ENCODE measurements at places on chromosomes 16 and 17.
A peak's percentile ranks its signal among the peaks of the same experiment; 100 is the strongest.

DNA sequence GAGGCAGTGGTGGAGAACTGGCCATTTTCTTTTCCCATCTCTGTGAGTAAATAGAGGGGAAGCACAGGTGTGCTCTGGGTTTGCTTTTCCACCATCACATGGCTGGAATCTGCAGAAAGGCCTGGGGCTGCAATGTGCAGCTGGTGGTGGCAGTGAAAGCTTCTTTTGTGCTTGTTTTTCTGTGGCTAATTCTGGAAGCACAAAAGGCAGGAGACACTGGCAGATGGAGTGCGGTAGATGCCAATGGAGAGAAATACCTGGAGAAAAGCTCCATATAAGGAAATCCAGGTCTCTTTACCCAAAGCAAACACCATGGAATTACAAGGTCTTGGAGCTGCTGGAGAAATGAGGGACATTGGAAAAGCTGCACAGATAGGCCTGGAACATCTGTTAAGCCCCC, 146.9 kb downstream of the HAPSTR1 start:
- DNase-seq, result no peak

DNA sequence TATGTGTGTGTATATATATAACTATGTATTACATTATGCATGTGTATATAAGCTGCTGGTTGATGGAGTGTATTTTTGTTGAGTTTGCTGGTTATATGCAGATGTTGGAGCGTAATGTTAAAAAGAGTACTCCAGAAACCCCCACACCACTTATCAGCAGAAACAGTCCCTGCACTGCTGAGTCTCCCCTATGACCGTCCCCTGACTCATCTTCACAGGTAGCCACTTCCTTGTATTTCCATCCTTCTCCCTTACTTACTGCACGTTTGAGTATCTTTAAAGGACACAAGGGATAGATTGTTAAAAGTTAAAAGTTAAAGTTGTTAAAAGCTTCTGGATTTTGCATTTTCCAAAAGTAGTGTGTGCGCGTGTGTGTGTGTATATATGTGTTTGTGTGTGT, 853.9 kb upstream of the EEF2KMT start:
- no peak for DNase-seq

- DNase-seq, result no peak
Measured at GRCh38 chr16:56941092-56941491, 9.2 kb downstream of the HERPUD1 start.

- no peak for DNase-seq
Measured at GRCh38 chr17:8629371-8630226, 926 bp downstream of the MYH10 start.

DNA sequence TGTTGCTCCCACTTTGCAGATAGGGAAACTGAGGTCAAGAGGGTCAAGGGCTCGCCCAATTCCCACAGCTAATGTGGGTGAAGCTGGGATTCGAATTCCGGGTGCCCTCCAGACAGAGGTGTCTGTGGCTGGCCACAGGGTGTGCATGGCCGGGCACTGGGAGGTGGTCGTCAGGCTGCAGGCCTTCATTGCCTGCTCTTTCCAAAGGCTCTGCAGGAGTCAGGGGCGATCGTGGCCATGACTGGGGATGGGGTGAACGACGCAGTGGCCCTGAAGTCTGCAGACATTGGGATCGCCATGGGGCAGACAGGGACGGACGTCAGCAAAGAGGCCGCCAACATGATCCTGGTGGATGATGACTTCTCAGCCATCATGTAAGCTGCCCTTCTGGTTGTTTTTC, 49.8 kb downstream of the MEAK7 start:
- DNase-seq, result no peak

DNA sequence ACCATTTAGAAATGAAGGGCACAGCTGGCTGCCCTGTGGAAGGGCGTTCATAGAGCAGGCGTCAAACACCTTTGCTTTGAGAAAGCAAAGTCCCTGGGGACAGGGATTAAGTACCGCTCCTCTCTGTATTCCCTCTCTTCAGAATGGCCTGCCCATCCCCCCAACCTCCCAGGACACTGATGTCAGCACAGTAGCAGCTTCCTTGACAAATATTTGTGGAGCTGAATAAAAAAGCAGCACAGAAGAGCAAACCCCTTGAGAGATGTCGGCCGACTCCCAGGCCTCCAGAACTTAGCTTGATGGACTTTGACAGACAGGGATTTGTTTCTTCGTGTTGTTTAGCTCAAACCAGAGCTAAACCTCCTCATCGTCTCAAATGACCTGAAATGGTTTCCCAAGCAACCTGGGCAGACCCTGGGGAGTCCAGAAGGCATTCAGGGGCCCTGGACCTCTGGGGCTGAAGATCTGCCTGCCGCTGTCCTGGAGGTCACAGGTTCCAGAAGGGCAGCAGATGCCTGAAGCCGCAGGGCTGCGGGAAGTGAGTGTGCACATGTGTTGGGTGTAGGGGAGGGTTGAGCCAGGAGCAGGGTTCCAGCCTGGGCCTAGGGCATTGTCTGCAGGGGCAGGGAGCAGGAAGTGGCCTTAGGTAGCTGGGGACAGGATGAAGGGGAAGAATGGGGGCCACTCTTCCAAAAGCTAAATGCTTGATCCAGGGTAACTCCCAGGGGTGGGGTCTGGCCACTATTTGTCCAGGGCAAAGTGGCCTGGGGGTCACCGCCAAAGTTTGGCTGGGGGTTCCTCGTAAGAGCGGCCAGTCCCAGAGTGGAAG, 42.3 kb upstream of the NKD1 start:
- DNase-seq, result peak; percentile 39

DNA sequence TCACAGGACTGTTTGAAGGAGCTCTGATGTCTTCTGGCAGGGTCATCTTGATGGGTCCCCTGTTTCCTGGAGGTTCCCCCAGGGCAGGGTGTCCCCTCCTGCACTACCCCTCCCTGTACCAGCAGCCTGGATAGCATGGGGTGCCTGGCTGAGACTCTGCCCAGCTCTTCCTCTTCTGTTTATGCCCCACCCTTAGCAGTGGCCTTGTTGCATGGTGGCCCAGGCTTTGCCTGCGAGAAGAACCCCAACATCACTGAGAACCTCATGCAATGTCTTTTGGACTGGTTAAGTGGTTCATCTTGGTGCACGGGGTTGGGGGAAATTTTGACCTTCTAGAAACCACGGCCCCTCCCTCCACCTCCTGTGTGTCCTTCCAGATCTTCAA, 121.8 kb downstream of the IRX3 start:
- DNase-seq, result no peak

GRCh38 chr16:52450916-52451315, 96.0 kb downstream of the TOX3 start:
- no peak for DNase-seq

- no peak for DNase-seq
Measured at GRCh38 chr17:42975265-42975664, 4.6 kb downstream of the PTGES3L start.

- DNase-seq, result no peak
Measured at GRCh38 chr16:82660075-82660645, 33.4 kb downstream of the CDH13 start.

DNA sequence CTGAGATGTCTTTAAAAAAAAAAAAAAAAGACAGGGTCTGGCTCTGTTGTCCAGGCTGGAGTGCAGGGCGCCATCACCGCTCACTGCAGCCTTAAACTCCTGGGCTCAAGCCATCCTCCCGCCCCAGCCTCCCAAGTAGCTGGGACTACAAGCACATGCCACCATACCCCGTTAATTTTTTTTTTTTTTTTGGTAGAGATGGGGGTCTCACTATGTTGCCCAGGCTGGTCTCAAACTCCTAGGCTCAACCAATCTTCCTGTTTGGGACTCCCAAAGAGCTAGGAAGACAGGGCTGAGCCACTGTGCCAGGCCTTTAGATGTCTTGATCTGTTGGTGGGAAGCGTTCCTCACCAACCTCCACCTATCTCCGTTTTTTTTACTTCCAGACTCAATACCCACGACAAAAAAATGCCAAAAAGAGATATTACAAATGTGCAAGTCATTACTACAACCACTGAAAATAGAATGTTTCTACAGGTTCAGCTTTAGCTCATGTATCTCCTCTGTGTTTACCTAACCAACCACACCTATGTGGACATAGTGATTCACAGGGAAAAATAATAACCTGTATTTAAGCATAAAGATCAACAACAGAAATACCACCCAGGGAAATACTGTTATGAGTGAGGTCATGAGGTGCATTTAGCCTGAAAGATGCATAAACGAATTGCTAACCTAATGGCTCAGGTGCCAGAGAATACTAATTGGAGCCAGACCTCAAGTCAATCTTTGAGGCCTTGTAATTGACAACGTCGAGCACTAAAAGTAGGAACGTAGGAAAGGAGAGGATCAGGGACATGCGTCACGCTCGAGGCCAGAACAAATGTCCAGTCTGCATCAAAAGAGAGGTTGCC, 22.6 kb downstream of the NACA2 start:
- no peak for DNase-seq

GRCh38 chr16:76193906-76194615, 83.1 kb upstream of the CNTNAP4 start:
- no peak for DNase-seq

DNA sequence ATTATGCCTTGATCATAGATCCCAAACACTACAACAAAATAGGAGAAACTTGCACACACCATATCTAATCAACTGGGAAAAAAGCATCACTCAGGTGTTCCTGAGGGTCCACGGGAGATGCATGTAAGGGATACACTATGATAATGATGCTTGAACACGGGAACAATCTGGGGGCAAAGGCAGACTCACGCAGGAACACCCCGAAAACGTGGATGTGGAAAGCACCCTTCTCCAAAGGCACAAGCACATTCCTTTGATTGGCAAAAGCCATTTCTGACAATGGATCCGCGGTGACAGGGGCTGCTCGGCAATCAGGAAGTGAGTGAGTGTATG, 1.3 kb downstream of the ZNF652 start:
- DNase-seq, result no peak

DNA sequence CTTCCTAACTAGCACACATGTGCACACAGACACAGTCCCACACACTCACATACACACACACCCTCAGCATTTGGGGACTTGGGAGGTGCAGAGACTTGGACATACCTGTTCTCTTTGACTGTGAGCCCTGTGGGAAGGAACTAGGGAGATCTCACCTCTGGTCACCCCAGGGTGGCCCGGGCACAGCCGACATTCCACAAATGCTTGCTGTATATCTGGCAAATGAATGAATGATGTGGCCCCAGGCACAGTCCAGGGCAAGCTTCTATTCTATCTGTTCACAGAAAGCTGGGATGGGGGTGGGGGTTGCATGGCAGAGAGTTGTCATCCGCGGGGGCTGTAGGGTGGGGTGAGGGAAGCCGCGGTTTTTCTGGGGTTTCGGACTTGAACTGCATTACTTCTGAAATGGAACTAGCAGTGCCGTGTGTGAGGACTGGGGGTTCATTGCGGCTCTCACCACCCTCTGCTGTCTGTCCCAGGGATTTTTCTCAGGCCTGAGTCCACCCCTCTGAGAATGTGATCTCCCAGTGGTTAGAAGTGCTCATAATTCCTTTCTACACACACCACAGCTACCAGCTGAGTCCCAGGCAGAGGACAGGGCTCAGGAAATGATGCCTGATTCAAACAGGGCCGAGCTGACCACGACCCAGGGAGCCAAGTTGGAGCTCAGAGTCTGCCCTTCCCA, 3.3 kb upstream of the RIPOR1 start:
- DNase-seq, result no peak

GRCh38 chr17:72308744-72309385, 188.0 kb downstream of the SOX9 start:
- DNase-seq, result no peak

GRCh38 chr16:85422632-85423550, 190.2 kb upstream of the GSE1 start:
- DNase-seq, result no peak

GRCh38 chr17:49523706-49524472, 28.8 kb downstream of the NGFR start:
- no peak for DNase-seq

DNA sequence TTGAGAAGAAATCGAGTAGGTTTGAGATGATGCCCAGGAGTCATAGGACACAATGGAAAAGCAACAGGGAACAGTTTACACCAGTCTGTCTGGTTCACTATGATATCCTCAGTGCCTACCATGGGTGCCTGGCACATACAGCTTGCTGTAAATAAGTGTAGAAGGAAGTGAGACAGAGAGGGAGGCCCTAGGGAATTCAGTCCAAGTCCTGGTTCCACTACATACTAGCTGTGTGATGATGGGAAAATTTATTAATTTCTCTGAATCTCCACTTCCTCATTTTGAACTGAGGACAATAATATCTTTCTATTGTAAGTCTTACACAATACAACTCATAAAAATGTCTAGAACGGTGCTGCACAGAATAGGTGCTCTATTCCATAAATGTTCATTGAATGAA, 53.3 kb upstream of the LYRM9 start:
- no peak for DNase-seq

- DNase-seq, result no peak
Measured at GRCh38 chr17:63487014-63487339, 10.1 kb downstream of the ACE start.

GRCh38 chr17:37187262-37187661, 188.5 kb upstream of the C17orf78 start:
- DNase-seq, result no peak

DNA sequence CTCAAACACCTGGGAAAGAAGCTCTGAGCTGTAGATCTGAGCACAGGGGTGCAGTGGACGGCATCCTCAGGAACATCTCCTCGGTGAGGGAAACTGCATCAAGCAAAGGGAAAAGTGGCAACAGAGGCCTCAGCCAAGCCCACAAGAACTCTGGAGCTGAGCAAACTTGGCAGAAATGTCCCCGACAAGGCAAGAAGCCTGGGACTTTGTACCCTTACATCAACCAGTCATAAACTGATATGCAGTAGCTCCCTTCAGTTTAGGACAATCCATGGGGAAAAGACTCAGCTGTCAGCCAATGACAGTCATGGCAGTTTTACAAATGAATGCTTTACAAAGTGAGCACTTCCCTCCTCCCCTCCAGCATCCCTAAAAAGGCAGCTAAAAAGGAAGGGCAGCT, 210.0 kb upstream of the DYNLRB2 start:
- DNase-seq, result no peak

GRCh38 chr16:12120217-12120981, 143.9 kb downstream of the SNX29 start:
- peak; percentile 46 for DNase-seq

- no peak for DNase-seq
Measured at GRCh38 chr16:17414421-17414820, 56.3 kb downstream of the XYLT1 start.

DNA sequence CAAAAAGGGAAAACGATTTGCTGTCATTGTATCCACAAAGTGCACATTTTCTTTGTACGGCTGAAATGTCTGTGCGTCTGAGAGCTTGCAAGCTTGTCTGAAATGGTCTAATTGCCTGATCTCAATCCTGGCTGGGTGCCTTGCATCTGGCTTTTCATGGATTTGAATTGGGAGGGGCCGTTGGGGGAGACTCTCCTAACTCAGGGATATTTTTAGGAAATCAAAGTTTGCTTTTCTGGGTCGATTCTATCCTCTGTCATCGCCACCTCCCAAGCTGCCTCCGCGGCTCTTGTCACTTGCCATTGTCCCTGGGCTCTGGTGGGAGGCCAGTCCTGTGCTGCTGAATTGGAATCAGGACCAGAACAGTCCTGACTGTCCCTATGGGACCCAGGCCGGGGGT, 33.3 kb upstream of the MGAT5B start:
- no peak for DNase-seq

Measured in NCI-H187 treated with DMSO at 0.1 percent for 48 hours (cell line).